Foreskin keratinocyte (primary cell): ENCODE measurements at places on chromosomes 3 and 15. TPM values are rescaled to one million over a fixed set of nuclear protein-coding genes. Genes with fewer than 3 reads are reported as not detected.

RAD54L2 gene
- total RNA-seq = 12.9 and 13.3 TPM in 2 replicates

GRCh38 chr3:142898346-142899213 is 9.7 kb upstream of the PCOLCE2 start:
- no peak for DNase-seq

GRCh38 chr3:76585794-76586392 is 454.0 kb upstream of the ROBO2 start:
- no peak for DNase-seq

DNA sequence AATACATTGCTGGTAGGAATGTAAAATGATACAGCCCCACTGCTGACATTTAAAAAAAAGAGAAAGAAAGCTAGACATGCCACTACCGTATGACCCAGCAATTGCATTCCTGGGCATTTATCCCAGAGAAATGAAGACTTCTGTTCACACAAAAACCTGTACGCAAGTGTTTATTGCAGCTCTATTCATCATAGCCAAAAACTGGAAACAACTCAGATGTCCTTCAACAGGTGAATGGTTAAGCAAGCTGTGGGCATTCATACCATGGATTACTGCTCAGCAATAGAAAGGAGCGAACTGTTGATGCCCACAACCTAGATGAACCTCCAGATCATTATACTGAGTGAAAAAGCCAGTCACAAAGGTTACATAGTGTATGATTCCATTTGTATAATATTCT is 132.5 kb downstream of the MAP2K5 start:
- no peak for DNase-seq

GRCh38 chr15:36635681-36636080 is 56.3 kb downstream of the CDIN1 start:
- no peak for DNase-seq

- DNase-seq = no peak
Observed at GRCh38 chr3:192246847-192247559, 480.3 kb downstream of the FGF12 start.

DNA sequence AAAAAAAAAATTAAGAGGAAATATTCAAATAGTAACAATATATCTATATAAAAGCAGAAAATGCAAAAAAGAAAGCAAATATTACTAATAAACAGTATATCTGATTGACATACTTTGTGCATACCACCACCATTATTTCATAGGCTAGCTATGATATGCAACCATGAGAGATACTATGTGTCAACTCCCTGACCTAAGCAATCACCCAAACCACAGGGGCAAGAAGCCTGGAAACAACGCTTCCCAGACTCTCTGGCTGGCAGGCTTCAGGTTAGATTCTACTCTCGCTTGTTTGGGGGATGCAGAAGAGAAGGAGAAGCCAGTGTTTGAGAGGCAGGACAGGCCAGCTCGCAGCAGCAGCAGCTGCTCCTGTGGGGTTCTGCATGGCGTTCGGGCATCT is 169.3 kb upstream of the TPM1 start:
- DNase-seq = no peak
